ENCODE measurements at places on chromosomes 3 and 15.

GRCh38 chr3:116444115-116444747 lies 1.1 kb downstream of the LSAMP start:
- no peak for DNase-seq

GRCh38 chr3:33174711-33175414 lies 43.7 kb downstream of the SUSD5 start:
- no peak for DNase-seq

DNA sequence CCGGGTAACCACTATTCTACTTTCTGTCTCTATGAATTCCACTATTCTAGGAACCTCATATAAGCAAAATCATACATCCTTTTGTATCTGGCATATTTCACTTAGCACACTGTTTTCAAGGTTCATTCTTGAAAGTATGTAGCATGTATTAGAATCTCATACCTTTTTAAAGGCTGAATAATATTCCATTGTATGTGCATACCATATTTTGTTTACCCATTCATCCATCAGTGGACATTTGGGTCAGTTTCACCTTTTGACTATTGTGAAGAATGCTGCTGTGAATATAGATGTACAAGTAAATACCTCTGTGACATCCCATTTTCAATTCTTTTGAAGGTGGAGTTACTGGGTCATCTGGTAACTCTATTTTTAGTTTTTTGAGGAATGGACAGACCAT lies 36.6 kb upstream of the SEC22A start:
- no peak for DNase-seq

DNA sequence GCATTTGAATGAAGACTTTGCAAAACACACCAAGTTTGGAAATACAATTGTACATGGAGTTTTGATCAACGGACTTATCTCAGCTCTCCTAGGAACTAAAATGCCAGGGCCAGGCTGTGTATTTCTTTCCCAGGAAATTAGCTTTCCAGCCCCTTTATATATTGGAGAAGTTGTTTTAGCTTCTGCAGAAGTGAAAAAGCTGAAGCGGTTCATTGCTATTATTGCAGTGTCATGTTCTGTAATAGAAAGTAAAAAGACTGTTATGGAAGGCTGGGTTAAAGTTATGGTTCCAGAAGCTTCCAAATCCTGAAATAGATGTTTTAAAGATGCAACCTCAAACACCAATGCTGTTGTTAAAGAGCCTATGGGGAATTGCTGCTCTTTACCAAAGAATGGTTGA lies 11.5 kb downstream of the HTD2 start:
- DNase-seq, result no peak

GRCh38 chr3:288417-288816 lies 91.9 kb downstream of the CHL1 start:
- no peak for DNase-seq

DNA sequence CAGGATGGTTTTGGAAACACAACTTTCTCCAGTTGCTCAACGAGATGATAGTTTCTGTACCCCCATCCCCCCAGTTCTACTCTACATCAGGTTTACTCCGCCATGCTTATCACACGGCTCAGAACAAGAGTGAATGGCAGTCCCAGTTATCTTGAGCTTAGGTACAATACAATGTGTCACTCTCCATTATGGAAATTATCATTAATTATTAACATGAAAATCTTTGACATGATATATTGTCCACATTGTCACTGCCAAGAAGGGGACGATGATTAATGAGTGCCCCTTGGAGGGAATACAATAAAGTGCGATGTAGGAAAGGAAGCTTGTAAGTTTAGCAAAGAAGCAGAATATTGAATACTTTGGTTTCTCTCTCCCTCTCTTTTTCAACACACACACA lies 252.6 kb upstream of the CFAP20DC start:
- no peak for DNase-seq

All from esophagus squamous epithelium (tissue), 5 donors.